ENCODE measurements at places on chromosomes 5 and 9.

DNA sequence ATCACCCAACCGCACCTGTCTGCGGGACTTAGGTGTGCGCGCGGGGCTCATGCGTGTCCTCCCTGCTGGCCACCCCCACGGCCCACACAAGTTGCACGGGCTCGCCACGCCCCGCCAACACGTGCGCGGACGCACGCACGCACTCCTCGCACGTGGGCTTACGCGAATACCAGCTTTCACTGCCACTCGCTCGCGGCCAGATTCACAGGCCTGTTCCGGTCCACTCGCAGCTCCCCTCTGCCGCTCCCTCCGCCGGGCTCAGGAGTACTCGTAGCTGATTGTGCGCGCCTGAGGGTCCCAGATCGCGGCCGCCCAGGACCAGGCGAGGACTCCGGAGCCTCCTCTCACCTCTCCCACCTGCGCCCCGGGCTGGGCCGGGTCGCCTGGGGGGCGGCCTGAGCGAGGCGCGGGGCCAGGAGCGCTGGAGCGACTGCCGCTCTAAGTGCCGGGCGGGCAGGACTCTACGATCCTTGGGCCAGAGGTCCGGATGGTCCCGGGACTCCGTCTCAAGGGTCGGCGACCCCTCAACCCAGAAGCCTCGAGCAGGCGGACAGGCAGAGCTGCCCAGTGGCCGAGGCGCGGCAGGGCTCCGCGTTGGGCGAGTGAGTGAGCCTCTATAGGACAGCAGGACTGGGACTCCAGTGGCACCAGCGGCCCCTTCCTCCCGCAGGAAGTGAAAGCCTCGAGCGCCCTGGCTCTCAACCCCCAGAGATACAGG, 3.4 kb downstream of the PCDHGC5 start:
- no peak for DNase-seq

- no peak for DNase-seq
These were observed 318.1 kb downstream of the PIK3R1 start for GRCh38 chr5:68533571-68534084.

DNA sequence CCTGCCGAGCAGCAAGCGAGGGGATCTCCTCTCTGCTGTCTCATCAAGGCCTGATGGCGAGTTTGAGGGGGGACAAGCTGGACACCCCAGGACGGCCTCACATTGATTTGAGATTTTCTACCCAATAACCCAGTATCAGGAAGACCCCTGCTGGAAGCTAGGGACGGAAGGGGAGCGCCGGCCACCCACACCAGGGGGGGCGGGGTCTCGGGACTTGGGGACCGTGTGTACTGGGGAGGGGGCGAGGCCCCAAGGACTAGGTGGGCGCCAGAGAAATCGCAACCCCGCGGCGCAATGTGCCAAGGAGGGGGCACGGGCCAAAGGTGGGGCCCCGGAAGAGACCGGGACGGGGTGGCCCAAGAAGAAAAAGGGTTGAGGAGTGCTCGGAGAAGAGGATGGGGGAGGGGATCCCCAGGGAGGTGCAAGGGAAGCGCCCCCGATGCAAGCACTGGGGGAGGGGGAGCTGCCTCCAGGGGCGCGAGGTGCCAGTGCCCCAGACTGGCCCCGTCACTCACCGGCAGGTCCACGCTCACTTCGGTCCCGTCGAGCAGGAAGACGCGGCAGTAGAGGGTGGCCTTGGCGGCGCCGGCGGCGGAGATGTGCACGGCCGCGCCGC, 1.1 kb downstream of the EPB41L4B start:
- DNase-seq: no peak

DNA sequence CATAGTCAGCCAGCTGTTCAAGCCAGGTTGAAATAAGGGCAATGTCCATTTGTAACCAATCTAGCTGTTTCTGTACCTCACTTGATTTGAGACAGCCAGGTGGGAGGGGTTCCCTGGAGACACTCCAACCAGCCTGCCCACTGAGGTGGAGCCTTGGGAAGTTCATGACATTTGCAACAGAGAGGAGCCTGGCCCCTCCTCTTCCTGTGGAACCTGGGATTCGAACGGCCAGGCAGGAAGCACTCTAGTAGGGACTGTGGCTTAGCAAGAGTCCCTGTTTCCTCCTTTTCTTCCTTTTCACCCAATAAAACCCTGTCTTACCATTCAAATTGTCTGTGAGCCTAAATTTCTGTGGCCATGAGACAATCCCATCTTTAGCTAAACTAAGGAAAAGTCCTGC, 312.3 kb upstream of the NMUR2 start:
- DNase-seq: no peak

DNA sequence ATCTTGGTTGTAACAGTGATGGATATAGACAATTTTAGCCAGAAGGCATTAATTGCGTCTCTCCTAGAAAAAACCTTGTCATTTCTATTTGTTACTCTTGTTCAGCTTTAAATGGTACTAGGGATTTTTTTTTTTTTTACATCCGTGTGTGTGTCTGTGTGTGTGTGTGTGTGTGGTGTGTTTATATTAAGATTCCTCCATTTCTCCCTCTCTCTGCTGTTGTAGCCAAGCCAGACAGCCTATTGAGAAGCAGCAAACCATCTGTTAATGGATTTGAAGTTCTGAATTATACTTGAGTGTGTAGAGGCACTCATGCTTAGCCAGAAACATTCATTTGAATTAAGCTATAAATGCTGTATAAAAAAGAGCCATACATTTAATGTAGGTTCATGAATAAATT, 72.3 kb downstream of the SLF1 start:
- DNase-seq: no peak

DNA sequence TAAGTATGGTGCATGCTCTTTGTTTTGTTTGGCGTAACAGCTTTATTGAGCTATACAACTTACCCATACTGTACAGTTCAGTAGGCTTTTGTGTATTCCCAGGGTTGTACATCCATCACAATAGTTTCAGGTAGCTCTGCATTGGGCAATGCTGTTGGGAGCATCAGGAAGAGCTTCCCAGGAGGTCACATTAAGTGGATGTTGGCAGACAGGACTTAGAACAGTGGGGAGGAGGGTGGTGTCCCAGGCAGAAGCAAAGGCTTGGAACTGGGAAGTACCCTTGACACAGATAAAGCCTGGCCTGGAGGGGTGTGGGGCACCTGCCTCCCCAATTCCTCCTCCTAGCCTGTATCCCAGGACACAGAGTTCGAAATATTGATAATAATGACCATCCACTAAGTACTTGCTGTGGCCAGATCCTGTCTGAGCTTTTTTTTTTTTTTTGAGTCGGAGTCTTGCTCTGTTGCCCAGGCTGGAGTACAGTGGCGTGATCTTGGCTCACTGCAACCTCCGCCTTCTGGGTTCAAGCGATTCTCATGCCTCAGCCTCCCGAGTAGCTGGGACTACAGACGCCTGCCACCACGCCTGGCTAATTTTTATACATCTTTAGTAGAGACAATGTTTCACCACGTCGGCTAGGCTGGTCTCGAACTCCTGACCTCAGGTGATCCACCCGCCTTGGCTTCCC, 1.3 kb downstream of the BBLN start:
- DNase-seq: no peak

DNA sequence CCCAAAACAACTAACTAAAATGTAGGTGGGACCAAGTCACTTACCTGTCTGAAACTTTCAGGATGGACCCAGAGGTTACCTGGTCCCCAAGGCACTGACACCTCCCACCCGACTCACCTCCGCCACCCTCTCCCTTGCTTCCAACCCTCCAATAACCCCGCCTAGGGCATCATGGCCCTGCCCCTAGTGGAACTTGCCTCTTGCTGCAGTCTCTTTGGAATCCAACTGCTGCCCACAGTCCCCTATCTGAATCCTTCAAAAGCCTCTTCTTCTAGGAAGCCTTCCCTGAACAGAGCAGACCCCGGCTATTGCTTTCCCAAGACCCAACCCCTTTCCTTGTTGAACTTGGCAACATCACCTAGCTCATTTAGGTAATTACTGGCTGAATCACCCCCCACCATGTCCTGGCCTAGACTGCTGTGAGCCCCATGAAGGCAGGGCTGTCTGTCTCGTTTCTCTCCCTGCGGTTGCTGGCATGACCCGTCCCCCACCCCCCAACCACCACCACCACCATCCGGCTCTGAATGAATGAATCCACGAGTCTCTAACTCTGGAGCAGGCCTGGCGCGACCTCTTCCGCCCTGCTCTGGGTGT, 9.4 kb downstream of the CRB2 start:
- DNase-seq: no peak

DNA sequence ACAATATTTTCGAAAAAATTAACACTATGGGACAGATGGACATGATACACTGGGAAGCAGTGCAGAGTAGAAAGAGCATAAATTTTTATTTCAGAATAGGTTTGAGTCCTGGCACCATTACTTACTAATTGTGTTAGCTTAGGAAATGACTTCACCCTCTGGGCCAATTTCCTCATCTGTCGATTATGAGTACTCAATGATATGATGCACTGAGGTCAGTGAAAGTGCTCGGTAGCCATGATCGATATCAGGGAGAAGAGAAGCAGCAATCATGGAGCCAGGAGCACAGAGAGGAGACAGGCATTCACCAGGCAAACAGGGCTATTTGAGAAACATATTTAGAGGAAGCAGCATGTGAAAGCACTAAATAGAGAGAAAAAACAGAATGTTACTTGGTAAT, 29.4 kb downstream of the NR6A1 start:
- DNase-seq: no peak

- no peak for DNase-seq
These were observed 17.0 kb upstream of the SELENOP start for GRCh38 chr5:42828671-42829070.

DNA sequence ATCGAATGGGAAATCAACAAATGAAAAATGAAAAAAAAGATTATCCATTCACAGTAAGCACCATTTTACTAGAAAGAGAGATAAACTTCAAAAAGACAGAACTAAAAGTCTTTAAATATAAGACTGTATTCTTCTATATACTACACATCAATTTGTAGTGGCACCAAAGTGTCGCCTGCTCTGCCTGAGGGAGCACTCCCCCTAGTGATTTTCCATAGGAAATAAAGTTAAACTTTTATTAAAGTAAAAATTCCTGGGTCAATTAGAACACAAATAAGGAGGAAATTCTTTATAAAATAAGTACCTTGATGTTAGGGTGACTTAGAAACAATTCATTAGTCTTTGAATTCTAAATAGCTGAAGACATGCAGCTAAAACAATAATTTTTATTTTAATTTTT, 9.7 kb downstream of the RAD1 start:
- no peak for DNase-seq

DNA sequence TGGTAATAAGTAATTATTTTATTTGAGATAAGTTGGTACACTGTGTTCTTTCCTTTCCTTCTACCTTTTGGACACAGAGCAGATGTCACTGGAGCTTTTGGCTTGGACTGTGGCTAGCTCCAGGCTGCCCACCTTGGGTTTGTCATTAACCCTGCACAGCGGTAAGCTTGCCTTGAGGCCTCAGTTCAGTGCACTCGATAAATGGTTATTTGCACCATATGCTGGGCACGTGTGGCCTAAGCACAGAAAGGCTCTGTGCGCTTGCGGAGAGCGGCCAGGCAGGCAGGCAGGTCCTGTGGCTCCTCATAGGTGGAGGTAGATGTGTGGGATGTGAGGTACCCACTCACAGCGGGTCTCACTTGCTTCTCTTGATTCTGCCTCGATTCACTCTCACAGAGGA, 30.0 kb upstream of the TENT4A start:
- DNase-seq: no peak

All from bone marrow (tissue), 2 donors.